ENCODE measurements at places on chromosomes 12 and 14.

GRCh38 chr12:46963977-46964971 is 115.1 kb upstream of the PCED1B start:
- peak; percentile 27 for DNase-seq

GRCh38 chr12:113382206-113382605 is 21.5 kb downstream of the SDS start:
- no peak for DNase-seq

- no peak for DNase-seq
Observed at GRCh38 chr12:57118711-57119271, 7.6 kb upstream of the STAT6 start.

DNA sequence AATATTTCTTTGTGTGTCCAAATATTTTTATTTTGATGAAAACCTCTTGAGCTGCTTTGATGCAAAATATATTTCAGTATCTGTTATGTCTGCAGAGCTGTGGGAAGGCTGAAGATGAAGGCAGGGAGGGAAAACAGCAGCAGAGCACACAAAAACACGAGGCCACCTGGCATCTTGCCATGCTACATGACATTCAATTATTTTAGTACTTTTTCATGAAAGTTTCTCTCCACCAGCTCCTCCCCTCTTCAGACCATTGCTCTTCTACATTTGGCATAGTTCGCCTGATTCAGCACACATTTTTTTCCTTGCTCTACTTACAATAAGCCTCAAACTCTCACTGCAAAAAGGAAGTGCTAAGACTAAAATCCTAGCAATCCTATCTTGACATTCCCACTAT is 4.6 kb upstream of the ALX1 start:
- DNase-seq: no peak

DNA sequence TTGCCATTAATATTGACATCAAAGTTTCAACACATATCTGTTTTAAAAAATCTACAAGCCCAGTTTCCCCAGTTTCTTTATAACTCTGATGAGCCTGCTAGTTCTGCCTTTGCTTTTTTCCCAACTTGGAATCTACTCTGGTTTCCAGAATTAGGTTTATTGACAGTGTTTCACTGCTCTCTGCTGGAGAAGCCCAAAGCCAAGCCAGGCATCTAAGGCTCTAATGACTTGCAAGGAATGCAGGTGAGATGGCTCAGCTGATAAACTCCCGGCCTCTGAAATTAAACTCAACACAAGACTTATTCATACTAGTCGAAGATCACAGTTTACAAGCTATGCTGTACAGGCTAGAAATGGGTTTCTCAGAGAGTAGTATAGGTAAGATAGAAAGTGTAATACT is 54.3 kb downstream of the HMGA2 start:
- no peak for DNase-seq

DNA sequence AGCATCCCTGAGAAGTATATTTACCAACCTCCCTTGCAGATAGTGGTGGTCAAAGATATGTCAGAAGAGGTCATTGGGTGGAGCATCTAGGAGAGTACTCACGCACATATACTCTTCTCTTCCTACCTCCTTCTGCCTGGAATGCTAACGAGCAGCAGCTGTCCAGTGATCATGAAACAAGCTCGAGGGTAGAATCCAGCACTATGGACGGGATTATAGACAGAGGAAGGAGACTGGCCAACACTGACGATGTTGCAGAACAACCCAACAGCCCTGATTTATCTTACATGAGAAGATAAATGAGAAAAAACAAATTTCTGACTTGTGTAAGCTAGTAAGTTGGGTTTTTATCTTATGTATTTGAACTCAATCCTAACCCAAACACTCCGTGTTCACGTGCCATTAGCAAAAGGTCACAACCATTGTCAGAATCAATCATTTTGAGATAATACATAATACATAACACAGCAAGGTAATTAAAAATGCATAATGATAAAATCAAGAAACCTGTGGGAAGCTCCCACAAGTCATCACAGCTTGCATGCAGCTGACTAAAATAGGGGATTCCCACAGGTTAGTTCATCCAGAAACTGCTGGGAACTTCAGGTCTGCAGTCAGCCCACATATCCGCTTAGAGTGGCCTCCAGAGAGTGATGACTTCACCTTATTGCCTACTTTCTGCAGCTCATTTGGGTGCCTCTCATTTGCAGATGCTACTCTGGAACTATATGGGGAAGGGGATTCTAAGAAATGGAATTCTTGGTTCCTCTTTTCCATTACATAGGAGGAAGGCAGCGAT is 36.3 kb upstream of the STK38L start:
- DNase-seq: no peak

DNA sequence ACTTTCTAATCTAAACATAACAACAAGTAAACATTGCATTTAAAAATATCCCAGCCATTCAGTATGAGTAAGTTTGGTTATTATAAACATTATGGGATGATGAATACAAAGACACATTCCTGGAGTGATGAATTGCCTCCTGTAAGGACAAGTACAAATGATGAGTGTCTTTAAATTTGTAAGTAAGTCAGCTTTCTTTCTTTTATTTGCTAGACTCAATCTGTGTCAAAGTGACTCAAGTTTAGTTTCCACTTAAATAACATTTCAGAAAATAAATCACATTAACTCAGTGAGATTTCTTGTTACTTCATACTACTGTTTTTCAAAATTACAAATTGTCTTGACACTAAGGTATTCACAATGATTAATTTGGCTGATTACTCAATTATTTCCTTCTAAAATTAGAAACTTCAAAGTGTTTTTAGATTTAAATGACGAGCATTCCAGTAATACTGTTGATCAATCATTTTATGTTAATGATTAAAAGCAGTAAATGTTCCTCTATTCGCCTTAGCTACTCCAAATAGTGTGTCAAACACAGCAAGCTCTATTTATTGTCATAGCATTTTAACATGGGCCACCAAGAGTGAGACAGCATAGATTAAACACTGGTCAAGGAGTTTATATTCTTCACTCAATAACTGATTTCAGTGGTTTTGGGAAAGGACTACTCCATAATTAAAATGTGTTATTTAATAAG is 658.0 kb upstream of the MDGA2 start:
- DNase-seq: no peak

- no peak for DNase-seq
Observed at GRCh38 chr14:99234355-99234754, 37.6 kb downstream of the BCL11B start.

DNA sequence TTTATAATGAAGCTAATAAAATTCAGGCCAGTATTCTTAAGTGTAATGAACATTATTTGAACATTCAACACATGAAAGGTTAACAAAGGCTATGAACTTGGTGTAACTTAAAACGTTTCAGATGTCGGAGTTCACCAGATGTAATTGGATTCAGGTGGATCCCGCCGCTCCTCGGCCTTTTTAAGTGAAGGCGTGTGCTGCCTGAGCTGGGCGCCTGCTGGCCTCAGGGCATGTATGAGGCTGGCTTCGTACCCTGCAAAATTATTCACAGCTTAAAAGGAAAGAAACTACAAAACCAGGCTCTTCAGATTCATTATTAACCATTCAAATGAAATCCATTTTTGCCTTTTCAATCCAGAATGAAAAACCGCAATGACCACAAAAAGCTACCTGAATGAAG is 69.9 kb downstream of the WIF1 start:
- no peak for DNase-seq

GRCh38 chr14:93268406-93268805 is 61.4 kb downstream of the UBR7 start:
- DNase-seq: no peak

GRCh38 chr14:93072659-93073357 is 42.9 kb downstream of the ITPK1 start:
- no peak for DNase-seq

- no peak for DNase-seq
Observed at GRCh38 chr12:1916371-1917171, 1.9 kb downstream of the CACNA2D4 start.

- no peak for DNase-seq
Observed at GRCh38 chr12:52439845-52440244, 5.7 kb upstream of the KRT75 start.

DNA sequence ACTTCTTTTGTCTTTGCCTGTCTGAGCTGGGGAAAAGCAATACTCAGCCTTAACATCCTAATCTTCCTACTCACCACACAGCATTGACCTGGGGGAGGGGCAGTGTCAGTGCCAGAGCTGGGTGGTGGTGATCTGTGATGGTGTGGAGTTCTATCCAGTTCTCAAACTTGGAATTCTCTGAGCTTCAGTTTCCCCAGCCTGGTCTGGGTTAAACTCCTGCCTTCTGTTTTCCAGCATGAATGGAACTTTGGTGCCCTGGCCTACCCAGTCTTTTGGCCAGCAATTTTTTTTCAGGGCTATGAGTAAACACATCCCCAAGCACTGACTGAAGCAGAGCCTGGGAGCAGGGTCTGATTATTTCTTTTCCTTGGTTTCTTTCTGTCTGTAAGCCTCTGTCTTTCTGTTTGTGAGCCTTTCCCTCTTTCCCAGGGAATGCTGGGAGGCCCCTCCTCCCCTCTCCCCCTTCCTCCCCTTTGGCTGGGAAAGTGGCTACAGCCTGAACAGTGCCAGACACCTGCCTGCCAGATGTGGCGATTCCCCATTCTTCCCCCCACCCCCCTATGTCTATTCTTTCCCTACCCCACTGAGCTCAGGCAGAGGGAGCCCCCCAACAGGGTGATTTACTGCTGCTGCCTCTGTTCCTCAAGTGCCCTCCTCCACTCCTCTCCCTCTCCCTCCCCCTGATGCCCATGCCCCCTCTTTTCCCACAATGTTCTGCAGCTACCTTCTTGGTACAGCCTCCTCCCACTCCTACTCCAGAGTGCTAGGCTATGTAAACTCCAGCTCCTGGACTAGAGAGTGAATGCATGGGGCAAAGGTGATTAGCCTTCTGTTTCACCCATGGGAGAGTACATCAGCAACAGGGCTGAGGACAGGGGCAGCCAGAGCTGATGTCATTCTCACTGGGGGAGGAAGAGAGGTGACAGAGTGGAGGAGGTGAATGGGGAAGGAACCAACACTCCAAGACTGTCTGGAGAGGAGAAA is 11.1 kb downstream of the GPR84 start:
- DNase-seq: peak; percentile 67

- no peak for DNase-seq
Observed at GRCh38 chr14:30482276-30482675, 76.7 kb upstream of the G2E3 start.

- no peak for DNase-seq
Observed at GRCh38 chr12:95463050-95463449, 10.9 kb upstream of the METAP2 start.

- DNase-seq: no peak
Observed at GRCh38 chr12:11771895-11772502, 122.5 kb downstream of the ETV6 start.

GRCh38 chr14:59305836-59306555 is 117.5 kb downstream of the DAAM1 start:
- no peak for DNase-seq

DNA sequence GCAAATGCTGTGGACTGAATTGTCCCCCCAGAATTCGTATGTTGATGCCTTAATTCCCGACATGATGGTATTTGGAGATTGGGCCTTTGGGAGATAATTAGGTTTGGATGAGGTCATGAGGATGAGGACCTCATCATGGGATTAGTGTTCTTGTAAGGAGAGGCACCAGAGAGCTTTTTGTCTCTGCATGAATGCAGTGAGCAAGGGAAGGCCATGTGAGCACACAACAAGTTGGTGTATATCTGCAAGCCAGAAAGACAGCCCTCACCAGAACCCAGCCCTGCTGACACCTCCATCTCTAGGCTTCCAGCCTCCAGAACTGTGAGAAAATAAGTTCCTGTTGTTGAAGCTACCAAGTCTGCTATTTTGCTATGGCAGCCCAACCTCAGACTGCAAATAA is 51.9 kb upstream of the SMCO2 start:
- no peak for DNase-seq

DNA sequence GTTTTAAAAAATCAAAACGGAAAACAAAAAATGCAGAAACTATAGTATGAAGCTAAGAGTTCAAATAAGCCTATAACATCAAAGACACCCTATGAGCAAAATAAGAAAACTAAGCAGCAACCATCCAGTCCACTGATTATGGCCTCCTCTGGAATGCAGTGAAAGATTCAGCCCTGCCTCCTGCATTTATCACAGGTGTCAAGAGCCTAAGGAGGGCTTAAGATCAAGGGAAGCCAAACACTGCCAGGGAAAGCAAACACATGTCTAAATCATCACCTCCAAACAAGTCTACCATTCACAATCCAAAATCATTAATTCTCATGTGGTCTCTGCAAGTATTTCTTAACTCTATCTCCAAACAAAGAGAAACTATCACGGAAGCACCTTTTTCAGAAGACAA is 28.4 kb downstream of the SARNP start:
- DNase-seq: no peak

DNA sequence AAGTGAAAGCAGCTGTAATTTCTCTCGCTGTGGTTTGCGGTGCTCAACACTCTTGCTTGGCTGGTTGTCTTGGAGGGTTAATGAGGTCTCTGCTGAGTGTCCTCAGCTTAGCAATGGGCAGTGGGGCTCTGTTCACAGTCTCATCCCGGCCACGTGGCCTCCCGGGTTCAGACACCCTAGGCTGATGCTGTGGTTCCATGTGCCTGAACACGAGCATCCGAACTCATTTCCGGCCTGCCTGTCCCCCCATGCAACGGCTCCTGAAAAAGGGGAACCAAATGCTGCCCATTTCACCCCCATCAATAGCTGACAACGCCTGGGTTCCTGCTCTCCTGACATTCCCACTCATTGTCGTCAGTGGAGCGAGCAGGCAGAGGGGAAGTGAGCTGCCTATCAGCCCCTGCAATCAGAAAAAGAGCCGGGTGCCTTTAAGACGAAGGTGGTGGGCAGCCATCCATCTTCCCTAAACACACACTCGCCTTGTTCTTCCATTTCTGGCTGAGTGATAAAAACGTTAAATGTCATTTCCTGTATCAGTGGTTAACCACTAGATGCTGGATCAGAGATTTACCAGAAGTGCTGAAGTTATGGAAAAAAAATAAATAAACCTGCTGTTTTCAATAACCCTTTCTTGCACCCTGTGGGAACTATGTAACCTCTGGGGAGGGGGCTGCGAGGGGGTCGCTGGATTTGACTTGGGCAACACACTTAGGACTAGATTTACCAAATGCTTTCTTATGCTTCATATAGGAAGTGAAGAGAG is 60.3 kb upstream of the BCL2L14 start:
- DNase-seq: peak; percentile 69

GRCh38 chr12:86006727-86007126 is 132.6 kb downstream of the NTS start:
- no peak for DNase-seq

GRCh38 chr12:92235703-92236472 is 90.2 kb upstream of the BTG1 start:
- no peak for DNase-seq

DNA sequence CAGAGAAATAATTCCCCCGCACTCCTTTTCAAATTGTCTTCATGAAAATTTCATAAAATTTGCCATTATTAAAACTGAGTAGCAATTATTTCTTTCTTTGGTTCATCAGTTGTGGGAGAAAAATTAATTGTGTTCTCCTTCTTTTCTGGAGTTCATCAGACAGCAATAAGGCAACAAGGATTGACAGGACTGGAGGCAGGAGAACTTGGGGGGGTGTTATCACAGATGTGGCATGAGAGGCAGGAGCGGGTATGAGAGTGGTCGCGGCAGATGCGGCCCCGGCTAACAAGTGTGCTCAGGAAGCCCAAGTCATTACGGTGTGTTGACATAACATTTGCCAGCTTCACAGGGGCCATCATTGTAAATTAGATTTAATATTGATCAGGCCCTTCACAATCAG is 306.6 kb upstream of the TMPO start:
- DNase-seq: no peak
